ENCODE measurements at places on chromosomes 3 and 15. TPM values are rescaled to one million over a fixed set of nuclear protein-coding genes. Genes with fewer than 3 reads are reported as not detected.

USP50 gene
- total RNA-seq, result not detected

SPATA12 gene
- not detected for total RNA-seq

NT5DC2 gene
- total RNA-seq, result 2.3 TPM

GRCh38 chr3:113634782-113635474 is 61.5 kb downstream of the USF3 start:
- no peak for DNase-seq

ASTE1 gene
- total RNA-seq, result 30.8 TPM

DNA sequence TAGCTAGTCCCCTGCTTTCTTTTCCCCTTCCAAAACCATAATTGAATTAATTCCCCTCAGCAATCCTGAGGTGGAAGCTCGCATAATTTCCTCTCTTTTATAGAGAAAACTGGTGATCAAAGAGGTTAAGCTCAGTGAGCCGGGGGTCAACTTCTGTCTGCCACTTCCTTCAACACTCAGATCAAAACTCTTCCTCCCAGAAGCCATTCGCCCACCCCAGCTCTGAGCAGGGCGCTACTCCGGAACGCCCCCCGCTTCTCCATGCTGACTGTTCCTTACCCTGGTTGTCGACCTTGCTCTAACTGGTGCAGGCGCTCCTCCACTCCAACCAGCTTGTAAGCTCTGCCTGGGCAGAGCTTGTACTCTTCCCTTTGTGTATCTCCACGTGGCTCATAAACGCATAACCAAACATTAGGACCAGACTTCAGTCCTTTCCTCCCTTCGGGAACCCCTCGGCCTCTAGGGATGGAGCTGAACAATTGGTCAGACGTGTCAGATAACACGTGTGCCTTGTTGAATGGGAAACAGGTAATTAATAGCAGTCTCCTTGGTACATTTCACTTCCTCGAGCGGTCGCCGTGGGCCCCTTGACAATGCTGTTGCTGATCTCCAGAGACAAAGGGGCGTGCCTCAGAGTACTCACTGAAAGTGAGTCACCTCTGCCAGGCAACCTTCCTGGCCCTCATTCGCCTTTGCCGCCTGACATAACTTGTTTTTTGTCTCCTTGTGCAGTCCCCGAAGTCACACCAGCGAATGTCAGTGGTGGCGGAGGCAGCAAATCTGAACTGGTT is 71.8 kb downstream of the IL5RA start:
- DNase-seq, result no peak

WDR76 gene
- 12.3 TPM for total RNA-seq

GRCh38 chr3:75303741-75304140 is 360.4 kb upstream of the FRG2C start:
- no peak for DNase-seq

DNA sequence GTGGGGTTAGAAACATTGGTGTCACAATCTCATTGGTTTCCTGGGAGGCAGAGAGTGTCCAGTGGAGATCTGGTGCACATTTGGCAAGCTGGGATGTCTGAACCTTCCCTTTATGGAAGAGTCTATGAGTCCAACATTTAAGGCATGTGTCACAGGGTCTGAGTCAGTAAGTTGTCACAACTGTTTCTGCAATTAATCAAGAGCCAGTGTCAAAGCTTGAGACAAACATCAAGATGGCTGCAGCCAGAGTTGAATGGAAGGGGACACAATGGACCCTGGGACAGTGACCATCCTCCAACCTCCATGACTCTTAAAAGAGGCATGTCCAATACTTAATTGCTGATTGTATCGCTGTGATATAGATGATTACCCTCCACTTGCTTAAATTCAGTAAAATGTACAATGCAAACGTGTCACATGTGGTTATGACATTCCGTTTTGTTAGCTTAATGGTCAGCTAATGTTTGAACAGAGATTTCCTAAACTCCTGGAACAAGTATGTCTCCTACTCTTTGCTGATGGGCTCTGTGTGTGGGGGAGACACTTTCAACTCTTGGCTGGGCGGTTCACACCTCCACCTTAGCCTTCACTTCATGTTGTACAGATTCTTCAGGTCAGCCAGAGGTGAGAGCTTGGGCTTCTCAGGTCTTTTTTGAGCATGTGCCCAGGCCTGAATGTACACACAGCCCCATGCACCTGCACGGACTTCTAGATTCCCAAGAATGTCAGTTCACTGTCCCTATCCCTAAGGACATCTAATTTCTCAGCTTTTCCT is 79.9 kb upstream of the PRR23E start:
- no peak for DNase-seq

DNA sequence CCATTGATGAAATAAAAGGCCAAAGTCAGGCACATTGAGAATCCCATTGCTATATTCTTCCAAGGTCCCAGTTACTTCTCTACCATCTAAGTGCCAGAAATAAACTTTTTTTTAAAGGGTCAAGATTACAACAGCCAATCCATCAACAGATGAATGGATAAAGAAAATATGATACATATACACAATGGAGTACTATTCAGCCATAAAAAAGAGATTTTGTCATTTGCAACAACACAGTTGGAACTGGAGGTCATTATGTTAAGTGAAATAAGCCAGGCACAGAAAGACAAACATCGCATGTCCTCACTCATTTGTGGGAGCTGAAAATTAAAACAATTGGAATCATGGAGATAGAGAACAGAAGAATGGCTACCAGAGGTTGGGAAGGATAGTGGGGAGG is 25.5 kb downstream of the ULK4 start:
- DNase-seq, result no peak

DNA sequence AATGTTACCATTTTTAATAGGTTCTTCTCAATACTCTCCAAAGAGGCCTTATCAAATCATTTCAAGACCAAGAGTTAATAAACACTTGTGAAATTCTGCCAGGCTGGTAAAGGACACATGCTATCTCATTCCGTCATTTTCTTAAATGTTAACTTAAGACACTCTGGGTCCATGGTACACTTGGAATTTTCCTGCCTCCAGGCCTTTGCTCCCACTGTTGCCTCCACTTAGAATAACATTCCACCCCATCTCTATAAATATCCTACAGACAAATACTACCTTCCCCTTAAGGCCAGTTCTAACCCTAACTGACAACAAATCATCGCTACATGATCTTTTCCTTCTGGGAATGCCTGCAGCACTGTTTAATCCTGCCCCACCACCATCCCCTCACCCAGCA is 24.1 kb downstream of the MAGI1 start:
- no peak for DNase-seq

GRCh38 chr3:48459331-48459730 is 12.8 kb downstream of the ATRIP start:
- no peak for DNase-seq

PIF1 gene
- 0.52 TPM for total RNA-seq

GRCh38 chr3:111418391-111418790 is 123.6 kb upstream of the CD96 start:
- no peak for DNase-seq

- no peak for DNase-seq
These were observed 422.2 kb downstream of the GBE1 start for GRCh38 chr3:81339040-81339845.

DNA sequence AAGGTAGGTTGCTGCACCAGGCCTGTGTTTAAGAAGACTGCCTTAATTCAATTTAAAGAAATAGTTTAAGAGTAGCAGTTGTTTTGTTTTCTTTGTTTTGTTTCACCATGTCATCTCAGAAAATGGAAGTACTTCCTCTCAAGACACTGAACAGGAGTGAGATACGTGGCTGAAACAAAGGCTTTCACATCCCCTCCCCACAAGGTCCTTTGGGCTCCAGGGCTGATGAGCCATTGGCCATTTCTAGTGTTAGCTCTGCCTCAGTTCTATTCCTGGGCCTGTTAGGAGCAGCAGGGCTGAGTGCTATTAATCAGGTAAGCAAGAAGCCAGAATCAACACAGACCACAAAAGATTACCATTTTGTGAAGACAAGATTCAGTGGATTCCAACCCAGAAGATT is 132.8 kb downstream of the KCNAB1 start:
- DNase-seq, result no peak

THPO gene
- not detected for total RNA-seq

DNA sequence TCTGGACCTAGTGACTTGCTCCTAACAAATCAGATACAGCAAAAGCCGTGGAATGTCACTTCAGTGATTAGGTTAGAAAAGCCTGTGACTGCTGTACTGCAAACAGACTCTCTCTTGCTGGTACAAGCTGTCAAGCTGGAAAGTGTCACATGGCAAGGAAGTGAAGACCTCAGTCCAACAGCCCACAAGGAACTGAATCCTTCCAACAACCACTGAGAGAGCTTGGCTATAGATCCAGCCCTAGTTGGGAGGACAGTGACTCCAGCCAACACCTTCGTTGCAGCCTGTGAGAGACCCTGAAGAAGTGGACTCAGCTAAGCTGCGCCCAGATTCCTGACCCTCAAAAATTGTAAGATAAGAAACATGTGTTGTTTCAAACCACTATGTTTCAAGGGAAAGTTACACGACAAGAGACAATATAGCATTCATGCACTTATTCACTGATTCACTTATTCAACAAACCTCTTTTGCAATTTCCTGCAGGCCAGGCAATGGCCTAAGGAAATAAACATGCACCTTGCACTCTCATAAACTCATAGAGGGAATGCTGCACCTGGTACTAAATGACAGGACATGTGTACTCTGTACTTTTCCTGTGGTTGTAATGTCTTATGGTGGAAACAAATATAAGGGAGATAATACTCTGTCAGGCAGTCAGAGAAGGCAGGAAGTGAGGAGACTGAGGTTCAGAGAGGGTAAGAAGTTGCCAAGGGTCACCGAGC is 142.9 kb downstream of the CADPS start:
- no peak for DNase-seq

DNA sequence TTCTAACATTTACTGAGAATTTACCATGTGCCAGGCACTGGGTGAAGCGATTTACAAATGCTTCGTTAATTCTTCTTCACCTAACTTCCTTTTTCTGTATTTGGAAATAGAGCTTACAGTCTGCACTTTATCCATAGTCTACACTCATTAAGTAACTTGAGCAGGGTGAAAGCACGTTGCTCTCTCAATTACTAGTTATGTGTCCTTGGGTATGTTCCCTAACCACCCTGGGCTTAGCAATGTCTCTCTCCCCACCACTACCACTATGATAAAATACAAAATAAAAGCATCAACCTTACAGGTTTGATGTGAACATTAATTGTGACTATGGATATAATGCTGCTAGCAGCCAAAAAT is 172.9 kb upstream of the SLC2A2 start:
- DNase-seq, result no peak

GRCh38 chr15:92005154-92005553 is 151.6 kb downstream of the SLCO3A1 start:
- DNase-seq, result no peak

DNA sequence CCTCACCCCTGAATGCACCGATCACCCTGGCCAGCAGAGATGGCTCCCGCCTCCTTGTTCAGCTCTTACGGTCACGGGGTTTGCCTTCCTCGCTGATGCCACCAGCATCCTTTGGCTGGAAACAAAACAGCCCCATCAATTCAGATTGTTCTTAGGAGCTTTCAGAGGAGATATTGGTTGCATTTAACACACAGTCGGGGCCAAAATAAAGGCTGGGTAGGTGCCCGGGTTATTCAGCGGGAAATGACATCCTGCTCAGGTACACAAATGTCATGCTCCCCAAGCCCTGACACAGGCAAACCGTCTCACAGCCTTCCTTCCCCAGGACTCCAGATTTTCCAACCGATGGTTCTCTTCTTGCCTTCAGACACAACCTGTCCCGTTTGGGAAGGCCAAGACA is 62.4 kb upstream of the MEF2A start:
- DNase-seq, result no peak

DNASE1L3 gene
- 0.66 TPM for total RNA-seq

APOD gene
- total RNA-seq, result not detected
